Thymus (tissue), 14 donors: ENCODE measurements at places on chromosomes 6 and 20. TPM values are rescaled to one million over a fixed set of nuclear protein-coding genes. Genes with fewer than 3 reads are reported as not detected.

SPATA25 gene
- 3.1 TPM for total RNA-seq

AGER gene
- 8.5 TPM for total RNA-seq

AURKA gene
- total RNA-seq = 38.2 TPM

BEND6 gene
- 1.1 TPM for total RNA-seq

CAPN11 gene
- total RNA-seq = 3.5 TPM

ARMH2 gene
- not detected for total RNA-seq

DNA sequence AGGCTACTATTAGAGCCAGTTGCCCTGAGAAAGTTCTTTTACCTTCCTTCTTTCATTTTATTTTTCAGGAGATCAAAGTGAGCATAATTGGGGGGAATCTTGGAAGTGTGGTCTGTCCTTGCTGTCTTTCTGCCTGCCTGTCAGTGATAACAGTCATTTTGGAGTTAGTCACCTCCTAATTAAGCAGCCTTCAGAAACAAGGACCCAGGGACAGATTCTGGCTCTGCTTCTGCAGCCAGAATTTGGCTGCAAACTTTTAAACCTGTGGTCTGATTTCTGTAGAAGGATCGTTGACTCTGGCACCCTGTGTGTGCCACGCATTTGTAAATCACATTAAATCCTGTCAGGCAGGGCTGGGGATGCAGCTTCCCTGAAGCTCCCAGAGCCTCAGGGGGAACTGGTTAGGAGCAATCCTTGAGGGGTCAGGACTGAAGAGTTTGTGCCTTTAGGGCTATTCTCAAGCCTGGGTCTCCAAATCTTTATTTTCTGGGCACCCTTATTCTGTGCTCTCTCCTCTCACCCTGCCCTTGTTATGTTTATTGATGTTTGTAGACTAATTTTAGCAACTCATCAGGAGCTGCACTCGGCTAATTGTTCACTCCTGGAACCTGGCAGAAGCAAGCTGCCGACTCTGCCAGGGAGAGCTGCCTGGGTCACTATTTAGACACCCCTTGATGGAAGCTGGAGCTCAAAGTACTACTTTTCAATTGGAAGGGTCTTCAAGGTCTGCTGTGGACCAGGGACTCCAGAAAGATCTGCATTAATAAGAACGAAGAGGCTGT is 6.8 kb downstream of the NOX3 start:
- no peak overlapping the region for H3K27ac ChIP-seq
- H3K4me3 ChIP-seq = no peak overlapping the region
- DNase-seq = no peak

- DNase-seq = no peak
- peaks cover 62% of the 10 kb centered on the region for H3K27me3 ChIP-seq
- no peaks in the 10 kb centered on the region for H3K36me3 ChIP-seq
- peaks cover 15% of the 10 kb centered on the region for H3K4me1 ChIP-seq
- no peak overlapping the region for H3K27ac ChIP-seq
- H3K4me3 ChIP-seq = peak overlapping the region; percentile 66
Measured at GRCh38 chr6:3455569-3456394, 1.1 kb downstream of the SLC22A23 start.

DNA sequence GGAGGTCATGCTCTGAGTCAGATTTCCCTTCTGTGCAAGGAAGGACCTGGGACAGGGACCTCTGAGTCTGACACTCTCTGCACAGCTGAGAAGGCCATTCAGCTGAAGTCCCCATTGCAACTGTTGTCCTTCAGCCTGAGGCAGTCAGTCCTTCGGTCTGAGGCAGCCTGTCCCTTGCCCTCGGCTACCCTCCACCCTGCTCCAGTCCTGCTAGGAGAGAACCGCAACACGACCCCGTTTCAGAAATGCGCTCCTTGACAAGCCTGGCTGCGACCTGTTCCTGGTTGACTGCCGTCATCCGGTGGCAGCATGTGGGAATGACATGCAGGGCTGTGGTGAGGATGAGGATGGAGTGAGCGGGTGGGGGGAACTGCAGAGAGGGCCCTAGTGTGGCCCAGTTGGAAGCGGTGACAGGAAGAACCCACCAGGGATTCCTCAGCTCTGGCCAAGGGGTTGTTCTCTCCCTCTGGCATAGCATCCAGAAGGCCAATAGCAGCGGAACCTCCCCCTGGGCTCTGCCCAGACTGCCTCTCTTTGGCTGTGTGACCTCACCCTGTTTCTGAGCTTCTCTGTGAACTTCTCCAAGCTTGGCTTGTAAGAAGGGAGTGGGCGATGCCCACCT is 40.3 kb upstream of the ANGPT4 start:
- no peaks in the 10 kb centered on the region for H3K4me1 ChIP-seq
- H3K27ac ChIP-seq = no peak overlapping the region
- peak; percentile 34 for DNase-seq
- no peaks in the 10 kb centered on the region for H3K36me3 ChIP-seq
- H3K27me3 ChIP-seq = no peaks in the 10 kb centered on the region

DNA sequence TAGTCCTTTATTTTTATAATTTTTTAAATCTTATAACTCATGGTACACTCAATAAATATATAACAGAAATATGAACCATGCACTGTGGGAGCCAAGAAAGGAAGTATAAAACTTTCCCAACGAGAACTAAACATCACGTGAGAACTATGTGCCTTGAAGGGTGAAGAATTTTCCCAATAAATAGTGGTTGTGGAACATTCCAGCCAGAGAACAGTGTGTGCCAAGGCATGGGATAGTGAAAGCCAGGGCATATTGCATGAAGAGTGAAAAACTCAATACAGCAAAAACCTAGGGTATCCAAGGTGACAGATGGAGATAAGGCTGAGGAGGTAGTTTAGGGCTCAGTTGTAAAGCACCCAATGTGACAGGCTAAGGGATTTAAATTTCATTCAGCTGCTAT is 86.1 kb downstream of the SIM1 start:
- H3K4me1 ChIP-seq = no peaks in the 10 kb centered on the region
- no peak overlapping the region for H3K27ac ChIP-seq
- H3K4me3 ChIP-seq = no peak overlapping the region
- DNase-seq = no peak
- H3K36me3 ChIP-seq = no peaks in the 10 kb centered on the region

- peaks cover 17% of the 10 kb centered on the region for H3K4me1 ChIP-seq
- no peaks in the 10 kb centered on the region for H3K36me3 ChIP-seq
- peaks cover 10% of the 10 kb centered on the region for H3K27me3 ChIP-seq
- DNase-seq = no peak
- no peak overlapping the region for H3K4me3 ChIP-seq
- H3K27ac ChIP-seq = no peak overlapping the region
Measured at GRCh38 chr20:57439432-57439831, 48.2 kb downstream of the RBM38 start.

DNA sequence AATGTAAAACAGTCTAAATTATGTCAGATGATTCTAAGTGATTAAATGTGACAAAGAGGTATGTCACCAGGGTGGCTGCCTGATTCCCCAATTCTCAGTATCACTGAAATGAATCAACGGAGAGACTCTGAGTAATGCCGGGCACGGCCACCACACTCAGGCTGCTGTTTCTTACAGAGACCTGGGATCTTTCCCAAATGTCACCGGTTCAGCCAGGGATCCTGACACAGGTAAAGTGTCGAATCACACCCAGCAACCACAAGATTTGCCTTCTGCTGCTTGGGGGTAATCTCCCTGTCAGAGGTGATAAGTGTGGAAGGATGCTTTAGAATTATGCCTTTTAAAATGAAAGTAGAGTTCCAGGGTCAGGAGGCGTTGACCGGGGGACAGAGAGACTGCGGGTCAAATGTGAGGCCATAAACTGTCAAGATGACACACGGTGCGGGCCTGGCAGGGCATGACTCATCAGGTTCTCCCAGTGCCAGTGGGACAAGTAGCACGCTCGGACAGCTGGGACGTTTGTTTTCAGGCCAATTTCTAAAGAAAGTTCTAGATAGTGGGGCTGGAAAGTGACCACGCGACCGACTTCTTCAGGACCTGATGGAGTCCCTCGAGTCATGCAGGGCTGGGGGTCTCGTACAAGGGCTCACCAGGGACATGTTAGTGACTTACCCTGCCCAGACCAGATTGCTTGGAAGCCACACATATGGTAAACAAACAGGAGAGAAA is 48.9 kb downstream of the PRDM1 start:
- no peak for DNase-seq
- H3K4me3 ChIP-seq = no peak overlapping the region
- no peak overlapping the region for H3K27ac ChIP-seq
- no peaks in the 10 kb centered on the region for H3K4me1 ChIP-seq

DNA sequence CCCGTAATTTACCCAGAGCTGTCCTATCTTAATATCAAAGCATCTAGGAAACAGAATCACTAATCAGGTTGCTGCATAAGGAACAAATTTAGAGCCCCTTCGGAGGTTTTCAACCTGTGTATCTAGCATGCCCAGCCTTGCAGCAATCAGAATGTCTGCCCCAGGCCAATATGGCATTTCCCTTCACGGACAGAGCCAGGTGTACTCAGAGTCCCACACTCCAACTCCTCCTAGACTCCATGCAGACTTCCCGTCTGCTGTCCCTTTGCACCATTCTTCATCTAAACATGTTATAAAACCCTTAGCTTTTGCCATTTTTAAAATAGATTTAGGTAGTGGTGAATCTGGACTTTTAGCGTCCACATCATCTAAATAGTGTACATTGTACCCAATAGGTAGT is 61.0 kb downstream of the ZHX3 start:
- H3K4me3 ChIP-seq = no peak overlapping the region
- DNase-seq = no peak
- H3K27me3 ChIP-seq = no peaks in the 10 kb centered on the region
- no peak overlapping the region for H3K27ac ChIP-seq
- H3K4me1 ChIP-seq = no peaks in the 10 kb centered on the region

- H3K27ac ChIP-seq = no peak overlapping the region
- no peaks in the 10 kb centered on the region for H3K36me3 ChIP-seq
- H3K27me3 ChIP-seq = no peaks in the 10 kb centered on the region
- no peak for DNase-seq
- no peak overlapping the region for H3K4me3 ChIP-seq
Measured at GRCh38 chr6:45739058-45739457, 276.6 kb downstream of the CLIC5 start.

GRCh38 chr6:134436950-134437349 is 119.0 kb upstream of the SGK1 start:
- DNase-seq = no peak
- H3K36me3 ChIP-seq = no peaks in the 10 kb centered on the region
- no peaks in the 10 kb centered on the region for H3K27me3 ChIP-seq

DNA sequence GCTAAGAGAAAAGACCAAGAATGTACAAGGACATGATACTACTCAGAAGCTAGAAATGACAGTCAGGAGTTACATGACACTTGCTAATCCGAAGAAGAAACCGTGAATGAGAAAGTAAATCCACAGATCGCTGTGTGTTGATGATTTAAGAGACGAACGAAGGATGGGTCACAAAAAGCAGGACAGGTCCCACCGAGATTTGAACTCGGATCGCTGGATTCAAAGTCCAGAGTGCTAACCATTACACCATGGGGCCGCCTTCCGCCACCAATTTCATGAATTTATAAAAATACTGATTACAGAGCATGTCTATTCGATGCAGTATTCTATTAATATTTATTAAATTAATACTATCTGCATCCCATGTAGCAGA is 54.0 kb upstream of the BTN3A2 start:
- no peak overlapping the region for H3K4me3 ChIP-seq
- H3K4me1 ChIP-seq = no peaks in the 10 kb centered on the region
- H3K36me3 ChIP-seq = no peaks in the 10 kb centered on the region
- no peak overlapping the region for H3K27ac ChIP-seq
- H3K27me3 ChIP-seq = no peaks in the 10 kb centered on the region

DNA sequence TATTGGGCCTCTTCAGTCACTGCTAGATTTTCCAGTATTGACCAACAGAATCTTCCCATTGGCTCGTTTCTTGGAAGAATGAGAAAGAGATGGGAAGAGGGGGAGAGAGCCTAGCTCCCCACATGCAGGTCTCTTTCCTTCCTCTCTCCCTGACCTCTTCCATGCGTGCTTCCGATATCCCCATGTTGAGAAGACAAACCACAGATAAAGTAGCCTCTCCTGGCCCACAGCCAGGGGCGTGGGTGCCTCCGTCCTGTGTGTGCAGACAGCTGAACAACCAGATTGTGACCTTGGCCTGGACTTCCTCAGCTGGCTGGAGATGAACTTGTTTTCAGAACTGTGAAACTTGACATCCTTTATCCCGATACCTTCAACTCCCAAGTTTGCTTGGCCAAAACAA is 71.0 kb downstream of the EDN3 start:
- no peak overlapping the region for H3K27ac ChIP-seq
- no peak for DNase-seq
- H3K4me3 ChIP-seq = no peak overlapping the region
- H3K4me1 ChIP-seq = no peaks in the 10 kb centered on the region
- H3K27me3 ChIP-seq = no peaks in the 10 kb centered on the region

DNA sequence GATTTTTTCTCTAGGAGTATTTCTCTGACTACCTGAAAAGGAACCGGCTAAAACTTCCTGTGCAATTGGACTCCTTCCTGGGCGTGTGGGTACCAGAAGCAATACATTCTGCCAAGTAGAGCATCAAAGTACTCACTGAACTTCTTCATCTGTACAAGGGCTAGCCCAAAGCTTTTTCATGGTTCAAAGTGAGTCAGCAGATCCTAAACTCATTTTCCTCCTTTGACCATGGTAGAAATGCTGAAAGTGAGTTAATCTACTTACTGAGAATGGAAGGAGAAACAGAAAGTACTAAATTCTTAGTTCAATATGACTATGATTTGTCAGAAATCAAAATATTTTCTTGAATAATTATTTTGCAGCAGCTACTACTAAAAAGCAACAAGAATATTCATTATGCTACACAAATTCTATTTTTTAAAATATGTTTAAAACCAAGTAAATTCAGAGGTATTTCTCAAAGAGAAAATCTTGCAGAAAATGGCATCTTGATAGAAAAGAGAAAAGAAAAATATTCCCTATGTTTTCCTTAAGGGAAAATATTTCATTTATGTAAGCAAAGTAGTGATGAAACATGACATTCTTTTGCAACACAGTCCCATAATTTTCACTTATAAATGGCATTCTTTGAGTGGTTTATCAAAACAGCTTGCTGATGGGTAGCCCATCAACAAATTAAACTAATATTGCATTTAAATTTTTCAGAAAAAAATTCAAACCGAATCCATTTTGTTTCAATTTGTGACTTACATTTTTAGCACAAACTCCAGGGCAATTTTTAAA is 3.7 kb upstream of the BEND6 start:
- no peak for DNase-seq
- peaks cover 9% of the 10 kb centered on the region for H3K4me1 ChIP-seq
- H3K27me3 ChIP-seq = peaks cover 28% of the 10 kb centered on the region
- no peaks in the 10 kb centered on the region for H3K36me3 ChIP-seq
- no peak overlapping the region for H3K27ac ChIP-seq
